Endothelial cell (in vitro differentiated cells): ENCODE measurements at places on chromosomes 1 and 21.

DNA sequence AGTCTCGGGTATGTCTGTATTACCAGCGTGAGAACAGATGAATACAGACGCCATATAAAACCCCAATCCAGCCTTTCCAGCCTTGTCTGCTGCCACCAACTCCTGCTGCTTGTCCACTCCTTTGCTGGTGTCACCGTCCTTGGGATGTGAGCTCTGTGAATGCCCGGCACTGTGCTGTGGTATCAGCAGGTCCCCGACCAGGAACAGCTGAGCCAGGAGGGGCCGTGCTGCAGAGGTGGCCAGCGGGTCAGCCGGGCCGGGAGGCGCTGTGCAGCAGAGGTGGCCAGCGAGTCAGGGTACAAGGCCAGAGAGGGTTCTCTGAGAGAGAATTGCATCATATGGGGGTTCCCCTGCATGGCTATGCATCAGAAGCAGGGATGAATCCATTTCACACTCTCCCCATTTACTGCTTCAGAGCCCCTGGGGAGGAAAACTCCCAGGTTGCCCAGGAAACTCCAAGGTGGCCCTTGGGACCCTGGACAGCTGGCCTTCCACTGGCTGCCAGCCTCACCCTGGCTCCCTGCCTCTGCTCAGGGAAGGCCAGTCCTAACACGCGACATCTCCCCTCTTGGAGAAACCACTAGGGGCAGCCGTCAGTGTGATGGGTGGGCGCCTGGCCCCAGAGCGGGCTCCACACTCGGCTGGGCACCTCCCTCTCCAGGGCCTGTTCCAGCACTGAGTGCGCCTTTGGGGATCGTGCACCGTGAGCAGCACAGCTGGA, 122.4 kb upstream of the COL6A1 start:
- no peak for DNase-seq

DNA sequence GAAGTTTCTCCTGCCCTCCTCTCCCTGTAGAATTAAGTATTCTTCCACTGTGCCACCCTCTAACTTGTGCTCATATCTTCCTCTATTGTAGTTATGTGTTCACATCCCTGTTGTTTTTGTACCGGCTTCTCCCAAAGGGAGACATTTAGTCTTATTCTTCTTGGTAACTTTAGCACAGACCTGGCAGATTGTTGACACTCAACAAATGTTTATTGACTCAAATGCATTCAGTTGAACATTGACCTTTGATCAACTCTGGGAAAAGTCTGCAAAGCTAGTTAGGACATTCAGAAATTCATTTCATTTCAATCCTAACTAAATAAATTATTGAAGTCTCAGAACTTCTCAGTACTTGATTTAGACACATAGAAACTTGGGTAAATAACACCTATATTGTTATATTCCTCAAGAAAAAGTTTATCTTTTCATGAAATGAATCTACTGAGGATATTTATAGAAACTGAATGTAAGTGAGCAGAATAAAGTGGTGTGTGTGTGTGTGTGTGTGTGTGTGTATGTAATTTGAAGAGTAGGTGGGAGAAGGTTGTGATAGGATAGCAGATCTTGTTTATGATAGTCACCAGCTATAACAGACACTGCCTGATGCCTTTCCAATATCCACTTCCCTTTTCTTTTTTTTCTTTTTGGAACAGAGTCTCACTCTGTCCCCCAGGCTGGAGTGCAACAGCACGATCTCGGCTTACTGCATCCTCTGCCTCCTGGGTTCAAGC, 872.4 kb upstream of the CXADR start:
- no peak for DNase-seq

GRCh38 chr1:116324411-116324810, 48.6 kb upstream of the ATP1A1 start:
- no peak for DNase-seq

DNA sequence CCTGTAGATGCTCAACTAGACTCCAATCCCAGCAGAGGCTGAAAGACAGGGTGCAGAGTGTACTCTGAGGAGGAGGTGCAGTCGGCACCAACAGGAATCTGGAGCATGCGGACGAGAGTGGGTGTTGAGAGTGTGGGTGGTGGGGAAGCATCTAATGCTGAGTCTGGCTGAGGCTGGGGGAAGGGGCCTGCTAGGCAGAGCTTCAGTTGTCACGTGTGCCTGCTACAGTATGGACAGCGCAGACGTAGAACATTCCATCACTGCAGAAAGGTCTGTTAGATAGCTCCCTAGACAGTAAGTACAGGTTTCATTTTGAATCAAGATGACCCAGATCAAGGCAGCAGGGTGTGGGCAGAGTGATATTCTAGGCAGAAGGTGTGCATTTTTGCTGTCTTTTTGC, 23.1 kb downstream of the SNAP47 start:
- no peak for DNase-seq

- DNase-seq: peak; percentile 84
Observed at GRCh38 chr1:63316984-63317816, 5.2 kb upstream of the FOXD3 start.

DNA sequence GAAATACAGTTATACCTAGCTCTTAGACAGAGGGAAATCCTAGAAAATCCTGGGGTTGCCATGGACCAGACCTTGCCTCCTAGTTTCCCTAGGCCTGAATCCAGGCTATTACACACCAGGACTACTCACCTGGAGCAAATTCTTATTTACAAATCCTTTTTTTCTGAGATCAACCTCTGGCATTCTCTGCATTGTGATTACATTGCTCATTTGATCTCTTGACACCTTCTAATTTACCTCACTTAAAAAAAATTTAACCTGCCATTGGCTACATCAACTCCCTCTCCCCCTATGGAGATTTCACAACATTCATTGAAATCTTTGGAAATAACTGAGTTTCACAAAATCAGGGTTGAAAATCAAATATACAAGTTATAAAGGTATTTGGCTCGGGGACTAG, 2.9 kb upstream of the C1orf105 start:
- no peak for DNase-seq

- no peak for DNase-seq
Observed at GRCh38 chr1:22153660-22154437, 11.0 kb upstream of the WNT4 start.

DNA sequence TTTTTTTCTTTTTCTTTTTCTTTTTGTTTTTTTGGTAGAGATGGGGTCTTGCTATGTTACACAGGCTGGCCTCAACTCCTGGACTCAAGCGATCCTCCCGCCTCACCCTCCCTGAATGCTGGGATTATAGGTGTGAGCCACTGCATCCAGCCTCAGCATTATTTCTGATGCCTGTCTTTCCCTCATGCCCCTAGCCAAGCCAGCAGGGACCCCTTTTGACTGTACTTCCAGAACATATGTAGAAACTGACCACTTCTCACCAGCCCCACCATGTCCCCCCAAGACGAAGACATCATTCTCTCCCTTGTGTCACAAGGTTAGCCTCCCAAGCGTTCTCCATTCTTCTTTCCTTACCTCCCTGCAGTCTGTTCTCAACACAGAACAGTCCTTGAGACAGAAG, 107.9 kb upstream of the COA6 start:
- no peak for DNase-seq

- no peak for DNase-seq
Observed at GRCh38 chr1:157278383-157279137, 140.4 kb upstream of the ETV3 start.

- no peak for DNase-seq
Observed at GRCh38 chr1:162072740-162073139, 3.2 kb downstream of the NOS1AP start.

DNA sequence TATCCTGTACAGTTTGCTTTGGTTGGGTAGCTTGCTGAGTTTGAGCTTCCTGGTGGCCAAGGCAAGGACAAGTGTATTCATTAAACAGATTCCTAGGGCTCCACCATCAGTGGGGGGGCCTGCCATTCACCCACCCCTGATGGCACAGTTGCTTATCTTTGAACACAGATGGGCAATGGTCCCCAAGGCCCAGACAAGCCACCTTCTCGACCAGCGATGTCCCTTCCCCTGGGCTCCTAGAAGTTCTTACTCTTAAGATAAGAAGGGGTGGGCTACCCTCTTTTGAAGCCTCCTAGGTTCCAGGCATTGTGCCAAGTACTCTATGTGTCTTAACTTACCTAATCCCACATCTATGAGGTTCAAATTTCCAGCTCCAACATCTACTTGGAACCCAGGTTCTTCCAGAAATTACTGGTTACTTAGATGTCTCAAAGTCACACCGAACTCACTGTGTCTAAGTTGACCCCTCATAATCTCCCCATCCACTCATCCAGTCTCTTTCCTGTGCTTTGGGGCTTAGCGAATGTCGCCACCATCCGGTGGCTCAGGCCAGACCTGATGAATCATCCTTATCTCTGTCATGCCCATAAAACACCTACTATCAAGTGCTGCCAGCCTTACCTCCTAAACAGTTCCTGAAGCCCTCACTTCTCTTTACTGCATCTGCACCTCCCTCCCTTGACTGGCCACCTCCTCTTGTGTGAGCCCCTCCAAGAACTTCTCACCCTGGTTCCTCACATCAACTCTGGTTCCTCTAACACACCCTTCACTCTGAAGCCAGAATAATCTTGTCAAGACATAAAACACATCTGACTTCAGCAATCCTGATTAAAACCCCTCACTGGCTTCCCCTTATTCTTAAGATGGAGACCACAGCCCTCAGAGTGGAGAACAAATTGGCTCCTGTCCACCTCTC, 50.1 kb downstream of the KLHDC7A start:
- no peak for DNase-seq

DNA sequence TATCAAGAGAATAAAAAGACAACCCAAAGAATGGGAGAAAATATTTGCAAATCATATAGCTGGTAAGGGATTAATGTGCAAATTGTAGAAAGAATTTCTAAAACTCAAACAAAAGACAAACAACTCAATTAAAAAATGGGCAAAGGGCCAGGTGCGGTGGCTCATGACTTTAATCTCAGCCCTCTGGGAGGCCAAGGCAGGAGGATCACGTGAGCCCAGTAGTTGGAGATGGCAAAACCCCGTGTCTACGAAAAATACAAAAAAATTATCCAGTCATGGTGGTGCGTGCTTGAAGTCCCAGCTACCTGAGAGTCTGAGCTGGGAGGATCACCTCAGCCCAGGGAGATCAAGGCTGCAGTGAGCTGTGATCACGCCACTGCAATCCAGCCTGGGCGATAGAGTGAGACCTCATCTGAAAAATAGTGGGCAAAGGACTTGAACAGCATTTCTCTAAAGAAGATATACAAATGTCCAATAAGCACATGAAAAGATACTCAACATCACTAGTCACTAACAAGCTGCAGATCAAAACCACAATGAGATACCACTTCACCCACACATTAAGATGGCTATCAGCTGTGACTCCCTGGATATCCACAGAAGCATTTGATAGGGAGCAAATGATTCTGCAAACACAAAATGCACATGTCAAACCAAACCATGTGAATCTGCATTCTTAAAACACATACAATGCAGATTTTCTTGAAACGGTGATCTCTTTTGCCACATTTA, 20.9 kb downstream of the SLC30A1 start:
- no peak for DNase-seq

GRCh38 chr1:46394108-46394871, at the start of gene FAAH:
FAAH (plus strand) TSS chr1:46394317; CDS start chr1:46394349, 32 bp downstream.
- DNase-seq: peak; percentile 51

- no peak for DNase-seq
Observed at GRCh38 chr1:54570161-54570560, 22.1 kb downstream of the ACOT11 start.

GRCh38 chr1:60870269-60870865, 212.0 kb upstream of the NFIA start:
- DNase-seq: no peak

GRCh38 chr1:156912861-156913808, 7.3 kb upstream of the LRRC71 start:
- no peak for DNase-seq

GRCh38 chr1:234702342-234703000, 92.5 kb upstream of the IRF2BP2 start:
- DNase-seq: no peak

- DNase-seq: no peak
Observed at GRCh38 chr21:44058981-44059380, 46.9 kb downstream of the TRAPPC10 start.

GRCh38 chr21:31555741-31556191, 103.7 kb upstream of the SOD1 start:
- DNase-seq: peak; percentile 6

GRCh38 chr1:219529116-219529515, 83.8 kb downstream of the ZC3H11B start:
- no peak for DNase-seq

DNA sequence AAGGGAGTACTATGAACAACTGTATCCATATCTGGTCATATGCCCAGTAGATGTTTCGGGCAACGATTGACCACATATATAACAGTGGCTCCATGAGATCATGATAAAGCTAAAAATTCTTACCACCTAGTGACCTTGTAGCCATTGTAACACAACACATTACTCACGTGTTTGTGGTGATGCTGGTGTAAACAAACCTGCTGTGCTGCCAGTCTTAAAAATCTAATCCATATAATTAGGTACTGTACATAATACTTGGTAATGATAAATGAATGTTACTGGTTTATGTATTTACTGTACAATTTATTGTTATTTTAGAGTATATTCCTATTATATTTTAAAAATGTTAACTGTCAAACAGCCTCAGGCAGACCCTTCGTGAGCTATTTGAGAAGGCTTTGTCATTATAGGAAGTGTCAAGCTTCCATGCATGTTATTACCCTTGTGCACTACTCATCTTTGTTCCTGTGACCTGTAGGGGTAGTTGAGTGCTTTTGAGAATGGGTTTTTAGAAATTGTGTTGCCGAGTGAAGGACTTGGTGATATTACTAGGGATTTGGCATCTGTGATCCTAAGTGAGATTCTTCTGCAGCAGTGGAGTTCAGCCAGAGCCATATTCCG, 23.6 kb downstream of the DIP2A start:
- DNase-seq: no peak

DNA sequence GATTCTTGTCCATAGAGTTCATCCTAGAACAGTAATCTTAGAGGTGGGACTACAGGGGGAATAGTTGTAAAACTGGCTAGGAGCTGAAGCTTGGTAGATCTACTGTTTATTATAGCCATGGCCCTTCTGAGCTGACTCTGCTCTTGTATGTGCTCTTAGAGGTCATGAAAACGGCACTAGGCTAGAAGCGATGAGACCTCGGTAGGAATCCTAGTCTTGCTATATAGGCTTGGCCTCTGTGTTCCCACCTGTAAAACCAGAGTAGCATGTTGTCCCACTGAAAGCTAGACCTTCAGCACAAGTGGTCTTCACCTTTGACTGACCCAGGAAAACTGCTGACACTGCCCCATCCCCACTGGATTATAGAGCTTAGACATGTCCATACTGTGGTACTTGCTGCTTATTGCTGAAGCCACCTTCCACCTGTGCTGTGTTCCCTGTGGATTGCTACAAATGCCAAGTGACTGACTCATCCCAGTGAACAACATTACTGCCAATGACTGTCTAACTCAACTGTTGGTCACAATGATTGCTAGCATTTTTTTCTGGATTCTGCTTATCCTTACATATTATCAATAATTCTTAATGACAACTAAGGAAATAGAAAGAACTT, 23.0 kb upstream of the PIGC start:
- DNase-seq: no peak

DNA sequence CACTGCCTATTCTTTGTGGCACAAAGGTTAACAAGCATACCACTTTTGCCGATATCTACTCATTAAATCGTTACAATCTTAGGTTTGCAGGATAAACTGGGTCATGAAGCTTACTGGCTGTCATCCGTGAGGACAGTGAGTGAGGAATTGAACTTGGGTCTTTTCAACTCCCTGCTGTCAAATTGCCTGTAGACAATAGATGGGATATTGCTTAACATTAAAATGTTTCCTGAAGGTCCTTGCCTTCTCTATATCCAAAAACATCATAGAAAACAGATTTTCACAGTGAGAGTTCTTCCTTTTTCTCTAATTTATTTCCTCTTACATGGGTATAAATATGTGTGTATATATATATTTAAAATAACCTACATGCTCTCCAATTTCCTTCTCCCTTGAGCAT, 257.8 kb downstream of the LMO4 start:
- DNase-seq: no peak

GRCh38 chr1:168871531-168871930, 142.5 kb upstream of the DPT start:
- DNase-seq: no peak
